ENCODE measurements at places on chromosomes 1 and 21. TPM values are rescaled to one million over a fixed set of nuclear protein-coding genes. Genes with fewer than 3 reads are reported as not detected.

The C1orf105 gene
- 0.36 TPM for total RNA-seq

The TCHHL1 gene
- not detected for total RNA-seq

The FAM151A gene
- not detected for total RNA-seq

The SLC5A9 gene
- total RNA-seq = not detected

The PROX1 gene
- total RNA-seq = not detected
